ENCODE measurements at places on chromosomes 13 and 19.

DNA sequence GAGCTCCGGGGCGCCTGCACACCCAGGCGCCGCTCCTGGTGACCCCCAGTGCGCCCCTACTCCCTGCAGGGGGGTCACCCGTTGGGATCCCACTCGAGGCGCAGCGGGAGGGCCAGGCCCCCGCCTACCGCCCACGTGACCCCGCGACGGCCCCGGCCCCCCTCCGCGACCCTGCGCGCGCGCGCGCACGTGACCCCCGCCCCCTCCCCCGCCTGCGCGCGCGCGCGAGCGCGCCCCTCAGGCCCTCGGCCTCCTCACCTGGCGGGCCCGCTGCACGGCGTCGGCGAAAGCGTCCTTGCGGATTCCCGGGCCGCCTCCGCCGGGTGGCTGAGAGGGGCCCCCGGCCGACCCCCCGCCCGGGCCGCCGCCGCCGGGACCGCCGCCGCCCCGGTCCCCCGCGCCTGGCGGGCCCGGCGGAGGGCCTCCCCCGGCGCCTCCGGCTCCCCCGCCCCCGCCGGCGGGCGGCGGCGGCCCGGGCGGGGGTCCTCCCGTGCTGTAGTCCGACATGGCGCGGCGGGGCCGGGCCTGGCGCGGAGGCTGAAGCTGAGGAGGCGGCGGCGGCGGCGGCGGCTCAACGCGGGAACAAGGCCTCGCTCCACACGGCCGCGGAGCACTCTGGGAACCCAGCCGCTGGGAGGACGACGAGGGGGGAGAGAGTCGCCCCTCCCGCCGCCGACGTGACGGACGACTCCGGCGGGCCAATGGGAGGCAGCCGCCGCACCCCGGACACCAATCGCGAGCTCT lies at the start of gene KHSRP:
Gene KHSRP, minus strand, starts transcription at position 617 of the 744 bp plus-strand sequence. Its CDS starts 110 bp downstream, at position 507.
- no peak for DNase-seq

GRCh38 chr19:19661675-19662251 lies 1.7 kb downstream of the ATP13A1 start:
- DNase-seq = no peak

DNA sequence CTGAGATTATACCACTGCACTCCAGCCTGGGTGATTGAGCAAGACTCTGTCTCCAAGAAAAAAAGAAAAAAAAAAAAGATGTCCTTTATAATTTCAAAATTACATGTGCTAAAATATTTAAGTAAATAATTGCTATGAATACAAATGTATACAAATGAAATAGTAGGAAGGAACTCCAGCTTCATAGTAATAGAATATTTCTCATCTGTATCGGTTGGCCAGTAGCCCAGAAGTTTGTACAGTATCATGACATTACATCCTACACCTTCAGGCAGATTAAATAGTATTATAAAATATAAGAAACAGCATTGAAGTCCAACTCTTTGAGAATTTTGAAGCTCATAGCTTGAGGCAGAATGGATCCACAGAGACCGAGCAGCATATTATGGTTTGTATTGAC lies 36.5 kb upstream of the CLDN10 start:
- DNase-seq = no peak

DNA sequence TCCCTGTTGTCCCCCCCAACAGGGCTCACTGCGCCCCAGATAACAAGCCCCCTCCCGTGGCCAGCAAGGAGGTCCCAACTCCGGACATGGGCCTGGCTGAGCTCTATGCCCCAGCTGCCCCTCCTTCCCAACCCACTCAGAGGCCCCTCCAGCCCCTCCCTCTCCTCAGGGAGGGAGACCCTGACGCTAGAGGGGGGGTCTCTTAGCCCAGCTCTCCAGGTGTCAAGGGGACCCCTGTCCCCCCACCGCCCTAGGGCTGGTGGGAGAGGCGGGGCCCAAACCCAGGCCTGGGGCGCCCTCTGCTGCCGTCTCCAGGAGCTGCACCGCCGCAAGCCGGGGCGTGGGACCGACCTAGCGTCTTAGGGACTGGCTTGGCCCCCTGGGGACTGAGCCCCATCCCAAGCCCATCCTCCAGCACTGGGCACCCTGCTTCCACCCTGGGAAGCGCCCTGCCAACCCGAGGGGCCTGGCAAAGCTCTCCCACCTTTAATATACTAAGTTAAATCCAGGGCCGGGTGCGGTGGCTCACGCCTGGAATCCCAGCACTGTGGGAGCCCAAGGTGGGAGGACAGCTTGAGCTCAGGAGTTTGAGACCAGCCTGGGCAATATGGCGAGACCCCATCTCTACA lies 1.4 kb downstream of the GRIN3B start:
- no peak for DNase-seq

DNA sequence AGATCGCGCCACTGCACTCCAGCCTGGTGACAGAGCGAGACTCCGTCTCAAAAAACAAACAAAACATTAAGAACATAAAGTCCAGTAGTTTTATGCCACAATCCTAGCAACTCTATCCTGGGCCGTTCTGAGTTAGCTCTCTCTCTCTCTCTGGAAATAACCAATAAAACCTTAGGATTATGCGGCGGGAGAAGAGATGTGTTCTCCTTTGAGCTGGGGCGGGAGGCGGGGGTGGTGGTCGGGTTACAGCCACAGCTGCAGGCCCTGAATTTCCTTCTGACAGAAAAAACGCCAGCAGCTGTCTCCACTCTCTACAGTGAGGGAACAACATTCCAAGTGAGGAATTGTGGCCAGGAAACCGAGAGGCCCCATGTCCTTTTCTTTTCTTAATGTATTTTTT lies 9.1 kb upstream of the PNMA8A start:
- no peak for DNase-seq

- DNase-seq = no peak
Observed at GRCh38 chr19:10052602-10053360, 33.3 kb upstream of the SHFL start.

DNA sequence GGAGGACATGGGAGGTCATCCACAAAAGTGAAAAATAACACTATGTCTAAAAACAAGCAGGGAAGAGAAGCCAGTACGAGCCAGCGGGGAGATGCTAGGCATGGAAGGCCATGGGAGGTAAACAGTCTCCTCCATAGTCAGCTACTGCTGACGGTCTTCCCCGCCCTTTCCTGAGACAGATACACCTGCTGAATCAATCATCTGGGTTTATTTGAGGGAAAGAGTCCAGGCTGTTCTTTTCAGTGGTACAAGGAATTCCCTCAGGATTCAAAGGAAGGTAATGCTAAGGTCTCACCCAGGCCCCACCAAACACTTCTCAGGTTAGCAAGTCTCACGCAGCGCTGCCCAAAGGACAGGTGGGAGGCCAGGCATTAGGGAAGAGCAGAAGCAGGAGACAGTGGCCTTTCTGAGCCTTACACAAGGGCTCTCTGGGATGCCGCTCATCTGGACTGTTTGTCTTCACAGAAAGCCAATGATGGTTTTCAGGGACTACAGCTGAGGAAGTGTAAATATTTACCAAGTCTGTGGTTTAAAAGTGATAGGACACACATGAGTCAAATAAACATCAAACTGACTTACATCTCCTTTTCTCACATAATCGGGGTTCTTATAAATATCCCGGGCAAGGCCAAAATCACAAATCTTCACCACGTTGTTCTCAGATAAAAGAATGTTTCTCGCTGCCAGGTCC lies 173.9 kb downstream of the FLT1 start:
- DNase-seq = no peak

DNA sequence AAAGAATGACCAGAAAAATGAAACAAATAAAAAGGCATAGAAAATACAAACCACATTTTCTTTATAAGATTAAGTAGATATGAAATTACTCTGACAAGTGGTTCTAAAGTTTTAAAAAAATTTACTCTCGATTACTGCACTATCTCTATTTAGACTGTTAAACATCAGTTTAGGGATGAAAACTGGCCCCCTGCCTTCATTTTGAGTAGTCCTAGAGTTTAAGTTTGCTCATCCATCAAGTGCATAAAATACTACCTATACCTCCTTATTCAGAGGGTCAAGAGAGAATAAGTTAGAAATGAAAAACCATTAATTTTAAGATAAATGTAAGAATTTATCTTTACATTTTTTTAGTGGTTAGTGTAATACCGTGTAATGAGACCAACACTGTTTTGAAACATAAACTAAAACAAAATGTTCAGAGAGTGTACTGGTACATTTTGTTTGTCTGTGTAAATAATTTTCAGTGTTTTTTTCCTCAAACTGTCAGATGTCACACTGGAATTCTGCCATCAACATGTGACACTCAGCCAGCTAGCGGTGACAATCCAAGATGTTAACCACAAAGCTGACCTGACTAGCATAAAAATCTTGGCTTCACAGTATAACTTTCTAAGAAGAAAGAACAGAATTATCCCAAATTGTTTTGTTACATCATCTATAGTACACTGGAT lies 184.8 kb upstream of the PCDH20 start:
- DNase-seq = peak; percentile 14

DNA sequence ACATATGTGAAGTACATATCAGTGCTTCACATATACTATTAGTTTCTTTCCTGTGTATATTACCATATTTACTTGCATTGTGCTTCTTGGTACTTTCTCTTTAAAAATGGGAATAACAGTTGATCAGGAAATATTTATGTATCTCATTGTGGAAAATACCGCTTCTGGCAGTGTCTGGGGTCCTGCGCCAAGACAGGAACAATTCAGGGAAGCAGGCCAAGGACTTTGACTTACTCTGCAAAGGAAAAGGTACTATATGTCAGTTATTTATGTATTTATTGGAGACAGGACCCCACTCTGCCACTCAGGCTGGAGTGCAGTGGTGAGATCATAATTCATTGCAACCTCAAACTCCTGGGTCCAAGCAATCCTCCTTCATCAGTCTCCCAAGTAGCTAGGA lies 57.7 kb upstream of the NBEA start:
- DNase-seq = no peak

DNA sequence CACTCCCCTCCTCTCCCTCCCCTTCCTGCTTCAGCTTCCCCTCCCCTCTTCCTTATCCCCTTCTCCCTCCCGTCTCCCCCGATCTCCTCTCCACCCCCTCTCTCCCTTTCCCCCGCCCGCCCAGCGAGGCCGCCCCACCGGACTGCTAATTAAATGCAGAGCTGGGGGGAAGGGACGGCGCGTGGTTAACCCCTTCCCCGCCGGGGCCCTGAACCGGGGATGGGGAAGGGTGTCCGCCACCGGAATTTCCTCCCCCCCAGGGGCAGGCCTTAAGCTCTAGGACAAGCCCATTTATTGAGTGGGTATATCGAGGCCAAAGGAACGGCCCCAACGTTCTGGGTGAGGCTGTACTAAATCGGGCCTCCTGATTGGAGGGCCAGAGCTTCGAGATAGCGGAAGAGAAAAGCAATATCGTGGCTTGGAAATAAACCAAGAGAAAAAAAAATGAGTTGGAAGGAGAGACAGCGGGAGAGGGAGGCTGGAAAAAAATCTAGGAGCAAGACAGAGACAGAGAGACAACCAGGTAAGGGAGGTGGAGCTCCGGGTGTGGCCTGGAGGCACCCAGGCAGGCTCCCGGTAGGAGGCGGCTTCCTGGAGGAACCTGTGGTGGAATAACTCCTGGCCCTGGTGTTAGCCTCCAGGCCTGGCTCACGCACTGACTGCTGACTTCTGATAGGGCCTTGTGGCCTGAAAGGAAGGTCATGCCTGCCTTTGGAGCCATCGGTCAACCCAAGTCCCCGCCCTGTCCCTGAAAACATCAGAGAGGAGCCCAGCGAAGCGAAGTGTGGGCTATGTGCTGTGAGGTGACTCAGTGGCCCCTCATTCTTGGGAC lies 11.6 kb upstream of the JUND start:
- DNase-seq = no peak

DNA sequence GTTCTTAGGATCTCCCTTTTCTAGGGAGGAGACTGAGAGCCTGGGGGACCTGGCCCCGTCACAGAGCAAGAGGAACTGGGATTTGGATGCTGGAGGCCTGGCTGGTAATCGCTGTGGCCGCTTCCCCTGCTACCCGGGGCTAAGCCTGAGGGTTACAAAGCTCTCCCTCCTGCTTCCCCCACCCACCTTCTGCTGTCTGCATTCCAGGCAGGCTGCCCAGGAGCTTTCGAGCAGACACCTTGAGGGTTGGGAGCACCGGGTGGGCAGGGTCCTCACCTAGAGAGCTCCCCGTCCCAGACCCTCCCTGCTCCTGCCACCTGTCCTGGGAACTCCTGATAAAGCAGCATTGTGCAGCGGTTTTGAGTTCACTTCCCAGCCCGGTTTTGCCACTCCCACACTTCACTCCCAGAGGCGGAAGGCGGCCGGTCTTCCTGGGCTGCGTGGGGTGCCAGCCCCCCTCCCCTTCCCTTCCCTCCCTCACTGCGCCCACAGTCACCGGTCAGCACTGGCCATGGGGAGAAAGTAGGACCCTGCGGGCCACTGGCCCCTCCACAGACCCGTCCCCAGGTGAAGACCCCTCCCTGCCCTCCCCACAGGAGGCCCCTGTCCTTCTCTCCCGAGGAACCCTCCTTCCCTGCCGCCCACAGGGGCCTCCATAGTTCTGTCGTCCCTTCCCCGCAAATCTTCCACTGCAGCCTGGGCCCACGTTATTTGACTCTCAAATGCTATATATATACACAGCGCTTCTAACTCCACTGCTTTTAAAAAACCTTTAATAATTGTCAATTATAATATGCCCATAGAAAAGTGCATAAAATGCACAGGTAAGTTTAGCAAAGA lies 8.1 kb downstream of the PAK4 start:
- DNase-seq = no peak

- no peak for DNase-seq
Observed at GRCh38 chr13:54394085-54394700, 1365.6 kb downstream of the OLFM4 start.

- DNase-seq = no peak
Observed at GRCh38 chr13:18944501-18945068, 237.0 kb downstream of the TUBA3C start.

DNA sequence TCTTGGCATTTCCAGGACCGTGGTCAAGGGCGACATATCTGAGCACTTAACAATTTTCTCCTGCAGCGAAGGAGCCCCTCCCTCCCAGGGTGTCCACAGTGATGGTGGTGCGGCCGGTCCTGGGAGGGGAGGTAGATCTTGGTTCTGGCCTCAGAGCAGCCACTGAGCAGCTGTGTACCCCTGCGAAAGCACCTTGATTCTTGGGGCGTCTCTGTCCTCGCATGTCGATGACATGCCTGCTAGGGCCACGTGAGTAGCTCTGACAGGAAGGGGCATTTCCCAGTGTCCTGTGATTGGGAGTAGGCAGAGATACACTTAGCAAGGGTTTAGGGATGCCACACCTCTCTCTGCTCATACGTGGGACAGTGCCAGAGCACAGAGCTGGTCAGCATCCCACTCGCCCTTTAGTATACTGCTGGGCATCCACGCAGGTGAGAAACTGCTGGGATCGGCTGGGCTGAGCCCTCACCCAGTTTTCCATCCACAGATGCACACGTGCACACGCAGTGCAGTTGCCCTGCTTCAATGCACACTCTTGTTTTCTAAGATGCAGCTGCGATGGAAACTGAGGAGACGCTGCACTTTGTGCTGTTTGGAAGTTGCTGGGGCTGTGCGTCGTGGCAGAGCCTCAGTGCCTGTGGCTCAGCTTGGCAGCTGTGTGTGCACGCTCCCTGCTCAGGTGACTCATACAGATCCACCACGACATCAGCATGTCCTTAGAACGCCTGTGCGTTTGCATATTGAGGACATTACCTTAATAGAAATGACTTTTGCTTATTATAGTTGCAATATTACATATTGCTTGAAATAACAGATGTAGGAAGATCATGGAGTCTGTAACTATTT lies 66.8 kb downstream of the TEX29 start:
- DNase-seq = peak; percentile 24

- no peak for DNase-seq
Observed at GRCh38 chr13:30194906-30195305, 112.4 kb downstream of the KATNAL1 start.
